ENCODE measurements at places on chromosomes 11 and 22. TPM values are rescaled to one million over a fixed set of nuclear protein-coding genes. Genes with fewer than 3 reads are reported as not detected.

The ANGPTL5 gene
- total RNA-seq, result 0.39 TPM

The NELL1 gene
- not detected for total RNA-seq

The GTF2H1 gene
- total RNA-seq, result 80.9 TPM

The TRIM49 gene
- total RNA-seq, result not detected

The SYCE3 gene
- total RNA-seq, result not detected

The DNAJC4 gene
- 7.0 TPM for total RNA-seq

The NXPE2 gene
- total RNA-seq, result not detected

The CLDN5 gene
- total RNA-seq, result not detected

The NFAM1 gene
- total RNA-seq, result not detected

The MYO18B gene
- total RNA-seq, result not detected

The NNMT gene
- 193 TPM for total RNA-seq

The TAGLN gene
- total RNA-seq, result 6.3 TPM

The IL17REL gene
- total RNA-seq, result not detected

The OSBP gene
- 34.6 TPM for total RNA-seq

The ST14 gene
- total RNA-seq, result under 0.01 TPM

The GAL3ST3 gene
- not detected for total RNA-seq

The COMT gene
- 136 TPM for total RNA-seq

The C11orf65 gene
- 0.39 TPM for total RNA-seq

The LMO2 gene
- under 0.01 TPM for total RNA-seq

The PATE4 gene
- total RNA-seq, result not detected

The GAL3ST1 gene
- not detected for total RNA-seq

The FGF3 gene
- total RNA-seq, result not detected

The MYO7A gene
- under 0.01 TPM for total RNA-seq

The POLR2L gene
- total RNA-seq, result 122 TPM

All from subcutaneous preadipocyte (primary cell).